ENCODE measurements at places on chromosomes 1 and 21.

DNA sequence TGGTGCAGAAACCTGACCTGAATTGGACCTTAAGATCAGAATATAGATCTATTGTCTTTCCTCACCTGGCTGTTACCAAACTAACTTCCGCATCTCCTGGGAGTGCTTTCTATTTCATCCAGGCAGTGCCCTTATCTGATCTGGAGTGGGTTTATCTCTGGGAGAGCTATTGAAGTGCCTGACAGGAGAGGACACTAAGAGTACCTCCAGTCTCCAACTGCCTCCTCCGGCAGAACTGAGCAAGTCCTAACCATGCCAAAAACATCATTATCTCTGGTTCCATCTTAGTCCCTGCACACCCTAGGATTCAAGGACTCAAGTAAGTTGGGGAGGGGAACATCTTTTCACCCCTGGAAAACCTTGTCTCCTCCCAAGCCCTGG, 12.4 kb upstream of the KCNJ15 start:
- DNase-seq: no peak

DNA sequence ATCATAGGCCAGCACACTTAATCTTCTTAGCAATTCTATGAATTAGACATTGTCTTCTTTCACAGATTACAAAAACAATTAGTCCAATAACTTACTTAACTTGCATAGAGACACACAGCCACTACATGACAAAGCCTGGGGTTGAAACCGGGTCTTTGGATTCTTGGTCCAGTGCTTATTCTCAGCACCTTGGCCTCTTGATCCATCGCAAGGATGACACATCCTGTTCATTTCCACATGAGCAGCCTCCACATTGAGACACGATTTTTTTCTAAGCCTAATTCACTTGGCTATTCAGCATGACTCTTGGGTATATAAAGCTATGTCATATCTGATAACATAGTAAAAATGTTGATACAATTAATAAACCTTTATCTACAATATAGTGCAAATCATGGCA, 221.0 kb upstream of the FOXD3 start:
- no peak for DNase-seq

DNA sequence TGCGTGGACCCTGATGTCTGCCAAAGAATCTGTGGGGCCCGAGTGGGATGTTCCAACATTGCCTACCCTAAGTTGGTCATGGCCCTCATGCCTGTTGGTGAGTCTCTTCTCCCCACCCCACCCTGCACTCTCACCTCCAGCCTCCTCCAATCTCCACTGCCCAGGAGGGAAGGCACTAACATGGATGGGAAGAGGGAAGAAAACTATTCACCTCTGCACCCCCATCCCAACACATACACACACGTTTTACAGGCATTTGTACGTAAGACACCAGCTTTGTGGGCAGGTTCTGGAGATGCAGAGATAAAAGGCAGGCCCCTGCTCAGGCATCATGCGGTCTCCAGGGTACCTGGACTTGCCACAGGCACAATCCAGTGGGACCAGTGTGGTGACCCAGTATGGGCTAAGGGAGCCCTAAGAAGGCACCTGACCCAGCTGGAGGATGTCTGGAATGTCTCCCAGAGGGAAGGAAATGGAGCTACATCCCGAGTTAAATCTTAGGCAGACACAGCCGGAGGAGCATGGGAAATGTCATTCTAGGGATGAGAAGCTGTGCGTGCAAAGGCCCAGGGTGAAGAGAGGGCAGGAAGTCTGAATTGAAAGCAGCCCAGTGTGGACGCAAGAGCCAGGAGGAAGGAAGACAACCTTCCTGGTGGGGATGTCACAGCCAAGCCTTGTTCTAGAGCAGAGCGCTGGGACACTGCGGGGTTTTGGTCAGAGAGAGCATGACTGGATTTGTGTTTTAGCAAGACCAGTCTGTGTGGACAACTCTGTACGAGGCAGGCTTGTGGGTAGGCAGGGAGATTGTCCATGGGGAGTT, 11.4 kb downstream of the SLC5A9 start:
- no peak for DNase-seq

DNA sequence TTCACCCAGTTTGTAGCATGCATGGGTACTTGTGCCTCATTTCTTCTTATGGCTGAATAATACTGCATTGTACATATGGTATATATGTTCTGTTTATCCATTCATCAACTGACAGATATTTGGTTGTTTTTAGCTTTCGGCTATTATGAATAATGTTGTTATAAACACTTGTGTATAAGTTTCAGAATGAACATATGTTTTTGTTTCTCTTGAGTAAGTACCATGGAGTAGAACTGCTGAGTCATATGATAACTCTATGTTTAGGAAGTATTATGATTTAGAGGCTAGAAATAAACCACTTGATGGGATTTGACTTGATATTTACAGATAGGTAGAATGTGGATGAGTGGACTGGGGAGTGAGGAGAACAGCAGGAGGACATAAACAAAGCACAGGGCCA, 48.6 kb downstream of the WNT2B start:
- DNase-seq: no peak

- no peak for DNase-seq
These were observed 1205.3 kb upstream of the ADGRL4 start for GRCh38 chr1:80211691-80212380.

DNA sequence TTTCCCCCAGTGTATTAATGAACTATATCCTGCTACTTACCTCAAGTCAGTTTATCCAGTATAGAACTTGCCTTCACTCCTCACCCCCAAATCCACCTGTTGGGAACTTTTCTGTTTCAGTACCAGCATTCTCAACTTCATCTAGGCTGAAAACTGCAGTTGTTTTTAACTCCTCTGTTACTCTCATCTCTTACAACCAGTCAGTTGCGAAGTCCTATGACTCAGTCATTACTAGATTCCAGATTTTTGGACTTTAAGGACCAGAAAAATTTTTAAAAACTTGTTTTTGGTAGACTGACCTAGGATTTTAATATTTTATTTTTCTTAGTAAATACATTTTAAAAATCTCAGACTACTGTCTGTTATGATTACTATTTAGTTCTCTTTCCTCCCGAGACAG, 8.1 kb downstream of the GNAI3 start:
- no peak for DNase-seq

- DNase-seq: no peak
These were observed 174.3 kb upstream of the LMO4 start for GRCh38 chr1:87154384-87154783.

DNA sequence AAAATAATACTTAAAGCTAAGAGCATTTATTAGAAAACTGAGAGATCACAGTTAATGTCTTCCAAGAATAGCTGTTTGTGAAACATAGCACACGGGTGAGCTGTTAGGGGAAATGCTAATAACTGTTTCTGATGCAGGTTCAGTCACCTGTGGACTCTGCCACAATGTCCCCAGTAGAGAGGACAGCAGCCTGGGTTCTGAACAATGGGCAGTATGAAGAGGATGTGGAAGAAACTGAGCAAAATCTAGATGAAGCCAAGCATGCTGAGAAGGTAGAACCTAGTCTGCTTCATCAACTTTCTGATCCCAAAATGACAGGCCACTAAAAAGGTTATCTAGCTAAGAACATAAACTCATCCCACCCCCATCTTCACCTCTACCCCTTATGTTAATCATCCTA, 32.6 kb downstream of the CLEC20A start:
- no peak for DNase-seq
